Fibroblast of mammary gland (primary cell): ENCODE measurements at places on chromosomes 5 and 9.

DNA sequence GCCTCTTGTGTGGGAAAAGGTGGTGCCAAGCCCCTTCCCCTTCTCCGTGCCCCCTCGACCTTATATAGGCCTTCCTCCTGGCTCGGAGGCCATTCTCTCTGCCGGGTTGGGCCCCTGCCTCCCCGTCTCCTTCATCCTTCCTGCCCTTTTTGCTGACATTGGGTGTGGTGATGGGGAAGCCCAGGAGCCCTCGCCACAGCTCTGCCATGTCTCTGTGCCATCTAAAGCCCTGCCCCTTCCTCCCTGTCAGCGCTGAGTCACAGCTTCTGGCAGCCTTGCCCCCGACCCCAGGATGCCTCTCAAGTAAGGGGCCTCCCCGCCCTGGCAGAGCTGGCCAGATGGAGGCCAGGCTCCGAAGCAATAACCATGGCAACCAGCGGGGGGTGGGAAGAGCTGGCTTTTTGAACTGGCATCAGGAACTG lies 30.4 kb downstream of the JADE2 start:
- peak; percentile 54 for DNase-seq

- peak; percentile 87 for DNase-seq
Observed at GRCh38 chr9:82124090-82124489, 135.5 kb downstream of the SPATA31D1 start.

DNA sequence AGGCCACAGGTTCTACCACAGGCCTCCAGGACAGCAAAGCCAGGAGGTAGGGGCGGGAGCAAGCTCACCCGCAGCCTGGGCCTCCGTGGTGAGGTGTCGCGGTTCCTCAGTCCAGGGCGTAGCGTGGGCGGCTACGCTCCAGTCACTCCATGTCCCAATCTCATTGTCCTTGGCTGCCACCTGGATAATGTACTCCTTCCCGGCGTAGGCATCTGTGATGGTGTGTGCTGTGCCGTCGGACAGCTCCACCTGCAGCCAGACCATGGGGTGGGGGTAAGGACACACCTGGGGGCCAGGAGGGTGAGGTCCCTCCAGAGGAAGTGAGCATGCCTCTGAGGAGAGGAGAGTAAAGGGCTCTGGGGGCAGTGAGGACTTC lies 29.8 kb upstream of the ENHO start:
- DNase-seq = no peak

- DNase-seq = no peak
Observed at GRCh38 chr5:34771076-34771475, 67.9 kb upstream of the TTC23L start.

- DNase-seq = peak; percentile 76
Observed at GRCh38 chr5:171537070-171537849, 117.8 kb downstream of the FGF18 start.

DNA sequence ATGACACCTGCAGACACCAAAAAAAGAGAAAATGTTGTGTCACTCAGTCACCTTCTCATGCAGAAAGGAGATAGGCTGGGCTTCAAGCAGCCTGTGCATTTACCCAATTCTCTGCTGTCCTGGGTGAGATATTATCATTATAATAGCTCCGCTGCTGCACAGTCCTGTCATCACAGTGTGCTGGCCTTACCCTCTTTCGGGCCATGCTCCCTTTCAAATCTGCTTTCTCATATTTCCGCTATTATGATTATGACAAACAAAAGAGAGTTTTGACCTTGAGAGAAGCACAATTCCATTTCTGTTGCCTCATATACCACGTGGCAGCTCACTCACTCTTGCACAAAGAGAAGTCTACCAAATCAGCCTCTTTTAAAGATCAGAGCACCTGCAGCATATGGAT lies 1350.1 kb upstream of the ACO1 start:
- DNase-seq = no peak

GRCh38 chr5:112142769-112143270 lies 276.3 kb downstream of the EPB41L4A start:
- peak; percentile 77 for DNase-seq

- DNase-seq = peak; percentile 7
Observed at GRCh38 chr5:84438456-84438855, 53.8 kb upstream of the EDIL3 start.

DNA sequence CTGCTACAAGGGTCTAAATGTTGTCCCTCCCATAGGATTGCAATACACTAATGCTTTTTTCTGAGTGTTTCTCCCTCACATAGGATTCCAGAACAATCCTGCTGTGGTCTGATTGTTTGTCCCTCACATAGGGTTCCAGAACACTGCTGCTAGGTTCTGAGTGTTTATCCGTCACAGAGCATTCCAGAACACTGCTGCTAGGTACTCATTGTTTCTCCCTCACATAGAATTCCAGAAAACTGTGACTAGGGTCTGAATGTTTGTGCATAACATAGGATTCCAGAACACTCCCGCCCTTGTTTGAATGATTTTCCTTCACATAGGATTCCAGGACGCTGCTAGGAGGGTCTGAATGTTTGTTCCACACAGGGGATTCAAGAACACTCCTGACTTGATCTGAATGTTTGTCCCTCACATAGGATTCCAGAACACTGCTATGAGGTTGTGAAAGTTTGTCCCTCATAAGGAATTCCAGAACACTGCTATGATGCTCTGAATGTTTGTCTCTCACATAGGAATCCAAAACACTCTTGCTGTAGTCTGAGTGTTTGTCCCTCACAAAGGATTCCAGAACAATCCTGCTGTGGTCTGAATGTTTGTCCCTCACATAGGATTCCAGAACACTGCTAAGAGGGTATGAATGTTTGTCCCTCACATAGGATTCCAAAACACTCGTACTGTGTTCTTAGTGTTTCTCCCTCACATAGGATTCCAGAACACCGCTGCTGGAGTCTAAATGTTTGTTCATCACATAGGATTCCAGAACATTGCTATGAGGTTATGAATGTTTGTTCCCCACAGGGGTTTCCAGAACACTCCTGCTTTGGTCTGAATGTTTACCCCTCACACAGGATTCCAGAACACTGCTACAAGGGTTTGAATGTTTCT lies 213.5 kb downstream of the FOXD4L6 start:
- no peak for DNase-seq

DNA sequence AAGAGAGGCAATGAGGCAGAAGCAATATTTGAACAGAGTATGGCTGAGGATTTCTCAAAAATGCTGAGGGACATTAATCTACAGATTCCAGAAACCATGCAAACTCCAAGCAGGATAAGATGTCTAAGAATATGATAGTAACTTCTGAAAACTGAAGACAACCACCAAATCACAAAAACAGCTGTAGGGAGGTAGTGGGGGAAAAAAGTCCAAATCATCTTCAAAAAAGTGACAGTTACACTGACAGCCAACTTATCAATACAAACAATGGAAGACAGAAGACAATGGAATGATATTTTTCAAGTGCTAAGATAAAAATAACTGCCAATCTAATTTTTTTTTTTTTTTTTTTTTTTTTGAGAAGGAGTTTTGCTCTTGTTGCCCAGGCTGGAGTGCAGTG lies 30.5 kb downstream of the CMYA5 start:
- DNase-seq = no peak

- DNase-seq = no peak
Observed at GRCh38 chr5:135178476-135179155, 144.6 kb upstream of the PITX1 start.

- DNase-seq = peak; percentile 7
Observed at GRCh38 chr5:177154003-177154643, 20.6 kb downstream of the NSD1 start.

DNA sequence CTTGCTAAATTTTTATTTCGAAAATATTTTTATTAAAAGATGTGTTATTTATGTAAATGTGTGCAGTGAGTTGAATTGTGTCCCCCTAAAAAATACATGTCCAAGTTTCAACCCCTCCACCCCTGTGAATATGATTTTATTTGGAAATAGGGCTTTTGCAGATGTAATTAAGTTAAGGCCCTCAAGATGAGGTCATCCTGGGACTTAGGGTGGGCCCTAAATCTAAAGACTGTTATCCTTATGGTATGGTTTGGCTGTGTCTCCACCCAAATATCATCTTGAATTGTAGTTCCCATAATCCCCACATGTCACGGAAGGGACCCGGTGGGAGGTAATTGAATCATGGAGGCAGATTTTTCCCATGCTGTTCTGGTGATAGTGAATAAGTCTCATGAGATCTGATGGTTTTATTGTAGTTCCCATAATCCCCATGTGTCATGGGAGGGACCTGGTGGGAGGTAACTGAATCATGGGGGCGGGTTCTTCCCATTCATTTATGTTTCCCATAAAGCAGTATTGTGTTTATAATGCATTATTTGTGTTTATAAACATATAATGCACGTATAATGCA lies 1.5 kb upstream of the TMED7 start:
- peak; percentile 23 for DNase-seq

DNA sequence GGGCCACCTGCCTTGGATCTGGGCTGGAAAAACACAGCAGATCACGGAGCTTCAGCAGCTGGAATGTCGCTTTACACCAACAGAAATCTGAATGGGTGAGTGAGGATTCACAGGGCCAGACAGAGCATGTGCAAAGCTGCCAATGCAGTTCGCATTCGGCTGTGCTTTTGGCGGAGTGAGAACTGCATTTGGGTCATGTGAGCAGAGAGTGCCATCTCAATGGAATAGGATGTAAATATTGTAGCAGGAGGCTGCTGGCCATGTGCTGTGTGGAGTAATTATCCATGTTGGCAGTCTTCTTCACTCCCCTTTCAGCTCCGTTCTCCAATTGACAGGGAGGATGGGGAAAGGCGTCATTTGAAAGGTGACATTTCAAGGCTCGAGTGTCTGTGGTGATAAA lies at the start of gene ANKRD55:
Gene ANKRD55 (minus strand): TSS at position 101 of the 400 bp plus-strand sequence. CDS start 417 bp downstream, outside the sequence.
- DNase-seq = no peak

DNA sequence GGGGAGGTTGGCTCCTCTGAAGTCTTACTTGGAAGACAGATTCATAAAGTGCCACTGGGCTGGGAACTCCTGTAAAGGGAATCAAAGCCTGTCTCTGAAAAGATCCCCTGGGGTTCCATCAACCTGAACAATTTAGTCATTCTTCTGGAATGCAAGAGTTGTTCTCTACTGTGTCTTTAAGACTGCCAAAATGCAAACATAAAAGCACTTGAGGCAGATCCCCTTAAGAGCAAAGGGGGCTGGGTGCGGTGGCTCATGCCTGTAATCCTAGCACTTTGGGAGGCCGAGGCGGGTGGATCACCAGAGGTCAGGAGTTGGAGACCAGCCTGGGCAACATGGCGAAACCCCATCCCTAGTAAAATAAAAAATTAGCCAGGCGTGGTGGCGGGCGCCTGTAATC lies 16.7 kb downstream of the CDKN2AIPNL start:
- DNase-seq = no peak

DNA sequence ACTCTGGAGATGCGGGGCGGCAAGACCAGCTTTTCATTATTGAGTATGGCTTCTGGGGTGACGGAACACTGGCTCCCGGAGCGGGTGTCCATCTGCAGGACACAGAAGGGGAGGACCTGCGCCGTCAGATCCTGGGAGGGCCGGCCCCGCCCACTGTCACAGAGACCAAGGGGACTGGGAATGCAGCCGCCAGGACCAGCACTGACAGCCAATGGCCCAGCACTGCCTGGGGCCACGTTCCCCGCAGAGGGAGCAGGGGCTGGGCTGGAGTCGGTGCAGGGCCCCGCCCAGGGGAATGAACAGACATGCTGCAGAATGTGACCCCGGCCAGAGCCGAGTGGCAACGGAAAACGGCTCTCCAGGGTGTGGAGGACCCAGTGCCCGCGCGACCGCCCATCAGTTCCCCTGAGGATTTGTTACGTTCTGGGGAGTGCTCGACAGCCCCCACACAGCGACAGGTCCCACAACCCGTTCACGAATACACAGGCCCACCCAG lies at the start of gene ZDHHC11:
Gene ZDHHC11 (minus strand): TSS at position 476 of the 496 bp plus-strand sequence. CDS start 384 bp downstream, at position 92.
- no peak for DNase-seq

DNA sequence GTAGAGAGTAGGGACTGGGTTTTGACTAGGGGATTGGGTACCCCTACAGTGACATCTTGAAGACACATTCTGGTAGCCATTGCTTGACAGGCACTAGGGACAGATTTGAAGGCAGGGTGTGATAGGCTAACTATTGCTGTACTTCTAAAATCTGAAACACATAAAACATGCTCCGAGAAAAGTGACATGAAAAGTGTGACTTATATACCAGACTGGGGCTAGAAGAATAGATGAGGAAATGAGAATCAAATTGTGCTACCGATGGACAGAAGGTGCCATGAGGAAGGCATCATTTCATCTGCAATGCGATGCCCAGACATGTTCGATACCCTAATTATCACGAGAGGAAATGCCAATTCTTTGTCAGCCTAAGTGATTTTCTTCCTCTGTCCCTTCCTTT lies 475.8 kb downstream of the SPOCK1 start:
- DNase-seq = no peak

- peak; percentile 75 for DNase-seq
Observed at GRCh38 chr5:120108586-120109248, 355.4 kb upstream of the PRR16 start.

- no peak for DNase-seq
Observed at GRCh38 chr5:80921026-80921425, 39.1 kb upstream of the RASGRF2 start.

- DNase-seq = no peak
Observed at GRCh38 chr9:79799691-79800335, 228.0 kb downstream of the TLE4 start.

- peak; percentile 99 for DNase-seq
Observed at GRCh38 chr9:70609542-70610286, 195.3 kb upstream of the KLF9 start.

- DNase-seq = no peak
Observed at GRCh38 chr5:32264957-32265572, 47.7 kb downstream of the MTMR12 start.

DNA sequence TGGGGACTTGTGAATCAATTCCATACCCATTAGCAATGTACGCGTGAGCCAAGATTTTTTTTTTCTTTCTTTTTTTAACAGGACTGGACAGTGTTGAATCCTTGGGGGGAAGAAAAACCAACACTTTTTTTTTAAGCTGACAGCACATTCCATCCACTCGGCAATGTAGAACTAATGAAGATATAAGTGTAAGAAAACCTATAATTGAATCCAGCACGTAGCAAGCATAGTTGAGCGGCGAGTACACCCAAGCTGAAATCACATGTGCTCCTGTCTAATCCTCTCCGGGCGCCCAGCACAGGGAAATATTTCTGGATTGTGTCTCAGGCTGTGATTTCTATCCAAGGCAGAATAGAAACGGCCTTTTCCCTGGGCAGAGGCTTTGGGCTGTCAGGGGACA lies 118.2 kb downstream of the BOD1 start:
- peak; percentile 51 for DNase-seq

GRCh38 chr5:16609412-16609811 lies 7.4 kb downstream of the RETREG1 start:
- no peak for DNase-seq

DNA sequence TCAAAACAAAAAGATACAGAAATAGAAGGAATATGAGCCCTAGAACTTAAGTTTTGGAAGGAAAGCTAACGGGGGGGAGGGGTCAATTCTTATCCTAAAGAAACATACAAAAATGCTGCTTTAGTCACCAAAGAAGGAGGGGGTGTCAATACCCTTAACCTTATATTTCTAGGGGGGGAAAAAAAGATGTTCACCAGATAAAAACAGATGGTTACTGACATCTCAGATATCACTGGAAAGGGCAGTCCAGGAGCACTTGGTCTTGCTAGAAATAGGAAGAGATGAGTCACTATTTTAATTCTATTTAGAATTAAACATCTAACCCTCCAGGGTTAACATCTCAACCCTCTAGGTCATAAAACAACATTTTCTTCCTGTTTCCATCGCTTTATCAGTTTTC lies 1.7 kb downstream of the DIAPH1 start:
- peak; percentile 32 for DNase-seq

- no peak for DNase-seq
Observed at GRCh38 chr5:169707686-169708085, 70.6 kb downstream of the DOCK2 start.

GRCh38 chr5:40995801-40996586 lies 75.1 kb downstream of the MROH2B start:
- no peak for DNase-seq
